Activated T-helper 1 cell treated with anti-CD3 and anti-CD28 coated beads, Interleukin-2, amount 50 U/mL, for 16 hours (primary cell): ENCODE measurements at places on chromosomes 1 and 21.

GRCh38 chr1:30274976-30275621 lies 448.3 kb downstream of the MATN1 start:
- DNase-seq, result no peak

DNA sequence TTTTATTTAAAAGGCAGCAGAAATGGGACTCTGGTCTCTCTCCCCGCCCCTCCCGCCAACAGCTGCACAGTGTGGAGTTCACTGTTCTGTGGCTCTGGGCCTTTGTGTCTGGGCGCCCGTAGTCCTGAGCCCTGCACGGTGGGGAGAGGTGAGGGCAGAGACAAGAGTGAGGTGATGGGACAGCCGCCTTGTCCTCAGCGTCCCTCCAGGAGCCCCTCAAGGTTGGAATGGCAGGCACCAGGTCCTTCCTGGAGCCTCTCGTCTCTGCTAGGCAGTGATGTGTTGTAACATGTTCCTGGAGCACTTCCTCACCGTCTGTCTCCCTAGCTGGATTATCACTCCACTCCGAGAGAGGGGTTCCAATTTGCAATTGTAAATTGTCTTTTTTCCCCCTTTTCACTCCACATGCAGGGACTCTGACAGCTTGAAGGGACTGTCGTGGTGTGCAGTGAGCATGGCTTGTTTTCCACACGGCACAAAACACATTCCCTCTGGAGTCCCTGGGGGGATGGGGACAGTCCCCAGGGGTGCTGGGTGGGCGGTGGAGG lies 44.6 kb upstream of the C1orf174 start:
- no peak for DNase-seq

DNA sequence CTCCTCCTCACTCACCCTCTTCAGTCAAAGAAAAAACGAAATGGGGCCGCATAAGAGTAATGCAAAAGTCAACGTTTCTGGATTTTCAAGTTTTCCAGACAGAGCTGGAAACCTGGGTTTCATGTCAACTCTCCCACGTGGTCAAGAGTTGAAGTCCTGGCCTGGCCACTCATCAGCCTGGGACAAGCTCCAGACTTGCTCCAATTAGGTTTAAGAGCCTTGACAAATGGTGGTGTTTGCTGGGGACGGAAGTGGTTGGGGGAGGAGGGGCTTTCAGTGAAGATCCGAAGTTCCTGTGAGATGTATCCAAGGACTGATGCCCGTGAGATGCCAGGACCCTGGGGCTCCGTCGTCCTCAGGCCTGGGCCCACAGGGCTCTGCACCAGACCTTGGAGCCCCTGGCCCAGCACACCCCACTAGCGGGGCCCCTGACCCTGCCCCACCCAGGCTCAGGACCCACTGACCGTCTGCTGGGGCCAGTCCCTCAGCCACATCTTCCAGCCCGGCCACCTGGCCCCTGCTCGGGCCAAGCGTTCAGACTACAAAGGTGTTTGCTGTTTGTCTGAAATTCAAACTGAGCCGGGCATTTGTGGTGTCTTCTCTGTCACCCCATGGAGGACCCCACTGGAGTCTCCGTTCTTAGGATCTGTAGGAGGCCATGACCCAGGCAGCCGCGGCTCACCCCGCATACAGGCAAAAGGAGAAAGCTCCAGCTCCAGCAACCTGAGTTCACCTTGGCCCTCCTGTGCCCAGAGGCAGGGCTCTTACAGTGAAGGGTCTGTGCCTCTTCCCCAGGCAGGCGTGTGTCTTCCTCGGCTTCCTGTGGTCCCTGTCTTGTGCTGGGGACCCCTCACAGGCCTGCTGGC lies 53.3 kb downstream of the SIK1 start:
- no peak for DNase-seq

GRCh38 chr1:221874285-221875003 lies 132.6 kb upstream of the DUSP10 start:
- DNase-seq, result no peak

- DNase-seq, result no peak
Measured at GRCh38 chr1:192491804-192492554, 83.6 kb upstream of the RGS1 start.

DNA sequence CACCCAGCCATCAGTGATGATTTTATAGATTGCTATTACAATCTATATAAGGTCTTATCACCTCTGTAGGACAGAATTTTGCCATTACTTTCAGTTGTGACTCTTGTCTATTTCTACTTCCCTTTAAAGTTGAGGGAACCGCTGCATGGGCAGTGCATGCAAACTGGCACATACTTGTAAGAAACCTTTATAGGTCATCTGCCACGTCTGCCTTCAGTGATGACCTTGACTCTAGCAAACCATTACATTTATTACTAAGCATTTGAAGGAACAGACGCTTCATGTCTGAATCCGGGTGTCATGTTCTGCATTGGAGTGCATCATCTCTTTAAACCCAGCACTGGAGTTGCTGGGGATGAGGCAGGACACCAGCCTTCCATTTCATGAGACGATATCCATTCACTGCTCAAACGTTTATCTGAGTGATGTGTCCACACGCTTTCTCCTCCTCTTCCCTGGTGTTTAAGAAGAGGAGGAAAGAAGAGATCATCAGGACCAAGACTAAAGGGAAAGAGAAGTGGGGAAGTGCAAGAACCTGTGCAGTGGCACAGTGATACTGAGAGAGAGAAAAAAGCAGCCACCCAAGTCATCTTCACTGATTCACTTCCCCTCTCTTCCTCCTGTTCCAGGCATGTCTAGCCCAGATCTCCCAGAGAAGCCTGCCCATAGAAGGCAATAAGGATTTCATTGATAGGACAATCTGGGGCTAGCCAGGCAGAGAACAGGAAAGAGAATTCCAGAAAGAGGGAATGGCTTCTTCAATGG lies 14.1 kb downstream of the CCSAP start:
- DNase-seq, result no peak

- DNase-seq, result no peak
Measured at GRCh38 chr1:47334765-47335435, 1.3 kb downstream of the CMPK1 start.

DNA sequence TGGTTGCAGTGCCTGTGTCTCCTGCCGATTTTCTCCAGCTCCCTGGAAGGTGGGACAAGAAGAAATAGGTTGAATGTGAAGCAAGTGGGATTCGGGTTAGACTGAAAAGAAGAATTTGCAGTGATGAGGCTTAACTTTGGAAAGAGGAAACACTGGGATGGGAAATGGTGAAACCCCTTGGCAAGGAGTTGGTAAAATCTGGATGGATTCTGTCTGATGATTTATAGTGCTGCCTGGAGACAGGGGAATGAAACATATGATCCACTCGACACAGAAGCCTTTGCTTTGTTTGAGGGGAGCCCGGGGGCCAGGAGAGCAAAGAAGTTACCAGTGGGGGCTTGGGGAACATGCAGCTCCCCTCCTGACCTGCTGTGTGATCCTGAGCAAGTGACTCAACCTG lies 67.2 kb downstream of the UBIAD1 start:
- DNase-seq, result no peak

DNA sequence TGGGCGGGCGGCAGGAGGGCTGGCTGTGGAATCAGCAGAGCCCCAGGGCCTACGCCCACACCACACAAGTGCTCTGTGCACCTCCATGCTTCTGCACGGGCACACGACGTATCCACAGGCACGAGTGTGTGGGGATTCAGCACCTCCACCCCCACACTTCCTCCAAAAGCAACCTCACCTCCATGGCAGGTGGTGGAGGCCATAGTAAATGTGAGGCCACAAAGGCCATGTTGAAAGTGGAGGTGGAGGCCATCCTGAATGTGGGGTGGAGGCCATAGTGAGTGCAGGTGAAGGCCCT lies 125.4 kb upstream of the VAMP3 start:
- no peak for DNase-seq

DNA sequence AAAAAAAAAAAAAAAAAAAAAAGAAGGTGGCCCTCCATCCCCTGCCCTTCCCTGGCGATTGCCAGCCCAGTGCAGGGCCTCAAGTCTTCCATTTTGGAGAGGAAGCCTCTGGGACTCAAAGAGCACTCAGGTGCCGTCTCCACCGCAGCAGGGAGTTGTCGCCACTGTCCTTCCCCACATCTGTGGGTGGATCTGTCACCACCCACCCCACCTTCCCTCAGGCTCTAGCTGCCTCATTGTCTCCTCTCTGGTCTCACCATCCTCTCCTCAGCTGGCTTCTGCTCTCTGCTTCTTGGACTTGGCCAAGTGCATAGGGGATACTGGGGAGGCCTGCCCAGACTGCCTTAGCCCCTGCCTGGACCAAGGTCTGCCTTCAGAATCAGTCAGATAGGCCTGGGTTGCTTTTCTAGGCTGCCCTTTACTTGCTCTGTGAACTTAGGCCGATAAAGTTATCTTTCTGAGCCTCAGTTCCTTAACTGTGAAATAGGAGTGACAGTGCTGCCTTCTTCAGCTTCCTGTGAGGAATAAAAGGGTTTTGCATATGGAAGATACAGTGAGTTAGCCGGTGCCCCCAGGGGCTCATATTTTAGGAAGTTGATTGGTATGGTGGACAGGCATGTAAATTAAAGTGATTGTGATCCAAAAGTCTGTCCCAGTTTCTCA lies 15.8 kb downstream of the RCC1 start:
- no peak for DNase-seq

GRCh38 chr1:2777424-2778219 lies 23.9 kb downstream of the TTC34 start:
- DNase-seq, result no peak

- no peak for DNase-seq
Measured at GRCh38 chr1:233393926-233394680, 66.6 kb downstream of the MAP3K21 start.

- peak; percentile 88 for DNase-seq
Measured at GRCh38 chr1:26035203-26035958, 10.5 kb downstream of the SLC30A2 start.

- no peak for DNase-seq
Measured at GRCh38 chr1:211549092-211549711, 29.8 kb downstream of the SLC30A1 start.

GRCh38 chr1:87961992-87962391 lies 633.3 kb downstream of the LMO4 start:
- DNase-seq, result no peak
